ENCODE measurements at places on chromosomes 3 and 15.

GRCh38 chr3:160280836-160281235, 55.6 kb downstream of the C3orf80 start:
- no peak for DNase-seq

- peak; percentile 40 for DNase-seq
Measured at GRCh38 chr3:8891774-8892173, 71.5 kb downstream of the RAD18 start.

DNA sequence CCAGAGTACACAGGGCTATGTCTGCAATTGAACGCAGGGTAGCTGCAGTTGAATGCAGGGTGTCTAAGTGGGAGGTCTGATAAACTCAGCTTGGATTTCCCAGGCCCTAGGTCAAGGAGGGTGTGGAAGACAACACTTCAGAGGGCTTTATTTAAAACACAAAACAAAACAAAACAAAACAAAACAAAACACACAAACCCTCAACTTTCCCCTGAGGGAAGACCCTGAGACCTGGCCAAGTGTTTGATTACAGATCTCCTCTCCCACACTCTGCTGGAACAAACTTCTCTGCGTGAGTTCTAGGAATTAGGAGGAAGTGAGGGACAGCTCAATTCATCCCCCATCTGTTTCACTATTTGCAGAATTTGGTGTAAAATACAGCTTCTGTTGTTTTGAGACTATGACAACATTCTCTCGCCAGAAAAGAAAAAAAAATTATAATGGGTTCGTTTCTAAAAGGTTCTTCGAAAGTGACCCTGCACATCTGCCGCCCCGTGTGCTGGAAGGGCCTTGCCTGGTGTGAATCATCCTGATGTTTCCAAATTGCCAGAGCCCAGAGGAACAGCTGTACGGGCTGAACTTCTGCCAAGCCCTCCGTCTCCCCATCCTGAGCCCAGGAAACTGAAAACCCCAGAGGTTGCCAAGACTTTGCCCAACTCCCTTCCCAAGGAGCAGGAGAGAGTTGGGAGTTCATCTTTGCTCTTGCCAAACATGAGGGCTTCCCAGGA, 73.3 kb upstream of the RAD18 start:
- DNase-seq: peak; percentile 62

- no peak for DNase-seq
Measured at GRCh38 chr3:72269475-72269874, 484.5 kb upstream of the PROK2 start.

DNA sequence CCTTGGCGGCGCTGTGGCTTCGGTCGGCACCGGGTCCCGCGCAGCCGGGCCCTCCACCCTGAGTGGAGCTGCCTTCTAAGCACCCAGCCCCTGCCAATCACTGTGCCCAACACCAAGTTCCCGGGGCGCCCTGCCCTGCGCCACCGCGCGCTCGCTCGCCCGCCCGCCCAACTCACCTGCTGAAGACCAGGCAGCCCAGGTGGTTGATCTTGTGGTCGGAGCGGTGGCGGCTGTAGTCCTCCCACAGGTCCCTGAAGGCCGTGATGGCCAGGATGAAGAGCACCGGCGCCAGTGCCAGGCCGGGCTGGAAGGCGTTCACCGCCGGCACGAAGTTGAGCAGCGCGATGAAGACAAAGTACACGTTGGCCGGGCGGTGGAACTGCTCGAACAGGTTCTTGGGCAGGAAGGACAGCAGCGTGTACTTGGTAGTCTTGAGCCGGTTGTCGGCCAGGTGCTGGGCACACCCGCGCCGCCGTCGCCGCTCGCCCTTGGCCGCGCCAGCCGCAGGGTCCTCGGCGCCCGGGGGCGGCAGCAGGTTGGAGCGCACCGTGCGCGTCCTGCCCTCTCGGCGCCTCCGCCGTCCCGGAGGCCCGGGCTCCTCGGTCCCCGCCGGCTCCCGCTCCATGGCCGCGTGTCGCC, 536 bp downstream of the ATP10A start:
- no peak for DNase-seq

DNA sequence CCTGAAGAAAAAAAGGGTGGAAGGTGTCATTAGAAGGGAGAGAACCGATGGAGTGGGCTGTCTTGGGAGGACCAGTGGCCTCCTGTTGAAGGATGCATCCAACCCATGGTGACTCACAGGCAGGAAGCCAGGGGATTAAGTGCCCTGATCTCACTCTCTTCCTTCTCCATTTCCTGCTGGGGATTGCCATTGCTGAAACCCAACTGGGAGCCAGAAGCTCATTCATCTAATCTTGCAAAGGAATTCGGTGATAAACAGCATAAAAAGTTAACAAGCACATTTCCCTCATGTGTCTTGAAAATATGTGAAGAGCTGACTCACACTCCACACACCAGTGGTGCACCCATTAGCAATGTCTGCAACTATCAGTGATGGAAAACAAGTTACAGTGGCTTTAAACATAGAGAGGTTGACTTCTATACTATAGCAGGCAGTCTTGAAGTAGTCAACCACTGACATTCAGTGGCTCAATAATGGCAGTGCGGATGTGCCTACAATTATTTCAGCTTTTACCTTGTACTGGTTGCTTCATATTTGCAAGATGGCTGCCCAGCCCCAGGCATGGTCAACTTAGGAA, 12.8 kb upstream of the CSRNP1 start:
- peak; percentile 93 for DNase-seq

- DNase-seq: no peak
Measured at GRCh38 chr3:50205413-50206276, 574 bp downstream of the SLC38A3 start.

DNA sequence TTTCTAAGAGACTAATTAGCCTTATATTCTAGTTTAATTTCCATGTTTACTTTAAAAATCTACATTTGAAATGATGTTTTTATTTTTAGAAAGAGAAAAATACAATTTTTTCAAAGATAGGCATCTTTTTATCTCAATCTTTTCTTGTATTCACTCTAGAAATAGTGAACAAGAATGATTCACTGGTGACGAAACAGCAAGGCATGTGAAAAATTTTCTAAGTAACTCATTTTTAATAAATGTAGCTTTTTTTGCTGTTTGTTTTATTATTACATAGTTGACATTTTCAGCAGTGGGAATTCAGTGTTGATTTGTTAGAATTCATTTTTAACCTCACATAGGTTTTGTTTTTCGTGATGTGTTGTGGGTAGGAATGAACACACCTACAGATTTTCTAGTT, 1226.4 kb downstream of the NSUN3 start:
- no peak for DNase-seq

DNA sequence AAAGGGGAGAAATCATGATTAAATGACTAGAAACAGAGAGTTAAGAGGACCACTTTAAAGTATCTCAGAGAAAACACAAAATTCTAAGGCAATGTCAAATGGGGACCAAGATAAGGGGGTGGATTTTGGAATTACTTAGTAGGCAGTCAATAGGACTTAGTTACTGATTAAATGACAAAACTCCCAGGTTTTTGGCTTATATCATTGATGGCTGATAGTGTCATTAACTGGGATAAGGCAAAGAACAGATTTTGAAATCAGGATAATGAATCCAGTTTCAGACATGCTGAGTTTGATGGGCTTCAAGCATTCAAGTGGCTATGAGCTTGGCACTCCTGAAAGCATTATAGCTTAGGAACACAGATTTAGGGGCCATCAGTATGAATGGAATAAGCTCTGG, 53.9 kb downstream of the TOP2B start:
- no peak for DNase-seq

- no peak for DNase-seq
Measured at GRCh38 chr3:38479431-38480092, 16.6 kb upstream of the EXOG start.

DNA sequence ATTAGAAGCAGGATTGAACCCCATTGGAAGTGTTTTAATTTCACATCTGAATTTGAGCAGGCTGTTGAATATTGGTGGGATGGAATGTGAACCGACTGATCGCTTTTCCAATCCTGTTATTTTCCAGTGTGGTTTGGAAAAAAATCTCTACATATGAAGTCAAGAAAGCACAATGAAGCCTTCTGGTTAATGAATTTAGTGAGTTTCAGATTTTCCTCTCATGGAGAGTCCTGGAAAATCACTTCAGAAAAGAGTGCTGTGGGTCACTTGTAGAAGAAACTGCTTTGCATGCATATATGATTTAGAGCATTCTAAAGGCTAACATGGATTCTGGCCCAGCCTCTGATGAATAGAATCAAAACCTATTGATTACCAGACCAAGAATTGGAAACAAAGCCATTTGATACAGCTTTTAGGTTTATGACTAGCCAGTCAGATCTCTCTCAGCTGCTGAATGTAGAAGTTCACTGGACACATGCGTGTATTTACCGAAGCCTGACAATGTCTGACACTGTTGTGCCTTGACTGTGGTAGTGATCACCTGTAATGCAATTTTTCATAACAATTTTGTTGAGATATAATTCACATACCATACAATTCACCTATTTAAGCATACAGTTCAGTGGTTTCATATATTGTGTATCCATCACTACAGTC, 121.9 kb downstream of the FNDC3B start:
- no peak for DNase-seq

GRCh38 chr3:187450431-187451190, 82.4 kb downstream of the RTP4 start:
- DNase-seq: no peak

DNA sequence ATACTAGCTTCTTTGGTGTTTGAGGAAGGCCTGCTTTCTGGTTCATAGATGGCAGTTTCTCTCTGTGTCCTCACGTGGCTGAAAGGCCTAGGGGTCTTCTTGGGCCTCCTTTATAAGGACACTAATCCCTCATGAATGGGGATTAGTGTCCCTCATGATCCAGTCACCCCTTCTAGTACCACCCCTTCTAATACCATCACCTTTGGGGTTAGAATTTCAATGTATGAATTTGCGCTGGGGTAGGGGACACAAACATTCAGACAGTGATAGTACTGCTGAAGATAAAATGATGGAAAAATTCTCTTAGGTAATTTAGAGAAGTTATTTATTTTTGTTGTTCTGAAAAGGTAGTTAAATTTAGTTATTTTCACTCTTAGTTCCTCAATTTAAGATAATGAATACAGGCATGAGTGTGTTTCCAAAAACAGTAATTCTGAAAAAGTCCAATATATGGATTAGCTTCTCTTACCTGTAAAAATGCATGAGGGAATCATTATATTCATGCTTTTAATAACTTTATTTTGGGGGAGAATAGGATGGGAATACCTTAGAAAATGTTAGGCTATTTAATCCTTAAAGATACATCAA, 103.6 kb downstream of the FNDC3B start:
- no peak for DNase-seq

- no peak for DNase-seq
Measured at GRCh38 chr3:166422556-166422955, 585.3 kb upstream of the BCHE start.

- no peak for DNase-seq
Measured at GRCh38 chr3:31235062-31235700, 297.5 kb upstream of the STT3B start.

- DNase-seq: no peak
Measured at GRCh38 chr3:146196789-146197188, 35.8 kb upstream of the PLOD2 start.

DNA sequence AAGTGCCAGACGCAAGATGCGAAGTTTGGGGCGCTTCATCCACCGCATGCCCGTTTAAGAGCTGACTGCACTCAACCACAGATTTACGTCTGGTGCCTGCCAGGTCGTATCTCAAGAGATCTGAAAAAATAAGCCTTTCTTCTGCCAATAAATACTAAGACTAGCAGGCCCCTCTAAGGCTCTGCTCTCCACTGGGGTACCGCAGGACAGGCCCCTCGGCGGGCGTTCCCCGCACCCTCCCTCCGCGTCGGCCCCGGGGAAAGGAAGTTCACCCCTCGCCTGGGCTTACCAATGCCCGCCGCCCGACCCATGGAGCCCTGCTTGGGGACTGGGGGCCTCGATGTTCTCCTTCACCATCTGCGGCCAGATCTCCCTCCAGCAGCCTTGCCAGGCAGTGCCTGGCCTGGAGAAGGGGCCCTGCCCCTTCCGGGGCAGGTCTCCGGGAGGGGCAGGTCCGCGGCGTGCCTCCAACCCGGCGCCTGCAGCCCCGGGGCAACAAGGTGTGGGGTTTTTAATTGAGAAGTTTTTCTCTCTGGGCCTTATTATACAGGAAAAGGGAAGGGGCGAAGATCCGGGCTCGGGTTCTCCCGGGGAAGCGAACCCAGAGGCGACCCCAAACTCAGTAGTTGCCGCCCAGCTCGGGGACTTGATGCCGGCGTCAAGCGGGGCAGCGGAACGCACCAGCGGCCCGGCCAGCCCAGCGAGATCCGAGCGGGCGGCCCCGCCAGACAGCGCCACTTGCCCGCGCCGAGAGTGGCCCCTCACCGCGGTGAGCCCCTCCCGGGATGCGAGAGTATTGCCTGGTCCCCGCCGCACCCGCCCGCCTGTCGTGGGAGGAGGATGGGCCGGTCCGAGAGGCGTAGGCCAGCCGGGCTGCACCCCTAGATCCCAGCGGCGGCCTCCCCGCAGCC, 735 bp downstream of the GOLGA8B start:
- DNase-seq: no peak

GRCh38 chr3:23376516-23377248, 173.6 kb downstream of the UBE2E2 start:
- no peak for DNase-seq

DNA sequence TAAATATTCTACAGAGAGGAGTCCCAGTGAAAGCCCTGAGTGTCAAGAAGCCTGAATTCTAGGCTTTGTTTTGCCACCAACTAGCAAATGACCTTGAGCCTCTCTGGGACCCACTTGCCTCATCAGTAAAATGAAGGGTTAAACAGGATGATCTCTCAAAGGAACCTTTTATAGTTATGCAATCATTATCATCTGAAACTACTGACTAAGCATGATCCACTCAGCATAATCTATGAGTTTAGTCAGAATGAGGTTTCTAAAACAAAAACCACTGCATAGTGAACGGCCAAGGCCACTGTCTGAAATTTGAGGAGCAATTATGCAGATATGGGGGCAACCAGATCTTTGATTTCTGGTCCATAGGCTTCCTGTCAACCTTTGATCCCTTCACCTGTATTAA, 319.0 kb downstream of the MECOM start:
- no peak for DNase-seq

GRCh38 chr3:122012821-122013220, 9.2 kb downstream of the ILDR1 start:
- DNase-seq: no peak

DNA sequence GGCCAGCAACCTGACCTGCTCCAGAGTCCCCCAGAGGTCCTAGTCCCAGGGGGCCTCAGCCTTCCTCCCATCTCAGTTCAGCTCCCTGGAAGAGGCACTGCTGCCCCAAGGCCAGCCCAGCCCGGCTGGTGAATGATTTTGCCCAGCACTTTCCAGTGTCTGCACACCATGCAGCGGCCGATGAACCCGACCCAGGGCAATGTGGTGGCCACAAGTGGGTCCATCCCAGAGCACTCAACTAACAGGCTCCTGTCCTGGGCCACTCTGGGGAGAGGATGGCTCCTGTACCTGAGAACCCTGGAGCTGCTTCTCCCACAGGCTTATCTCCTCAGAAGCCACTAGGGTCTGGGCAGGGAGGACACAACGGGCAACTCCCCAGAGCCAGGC, 39.2 kb downstream of the PTPN23 start:
- DNase-seq: no peak

GRCh38 chr3:151439652-151440125, 21.2 kb downstream of the IGSF10 start:
- DNase-seq: peak; percentile 61
